ENCODE measurements at places on chromosomes 2 and 18.
A peak's percentile ranks its signal among the peaks of the same experiment; 100 is the strongest.

DNA sequence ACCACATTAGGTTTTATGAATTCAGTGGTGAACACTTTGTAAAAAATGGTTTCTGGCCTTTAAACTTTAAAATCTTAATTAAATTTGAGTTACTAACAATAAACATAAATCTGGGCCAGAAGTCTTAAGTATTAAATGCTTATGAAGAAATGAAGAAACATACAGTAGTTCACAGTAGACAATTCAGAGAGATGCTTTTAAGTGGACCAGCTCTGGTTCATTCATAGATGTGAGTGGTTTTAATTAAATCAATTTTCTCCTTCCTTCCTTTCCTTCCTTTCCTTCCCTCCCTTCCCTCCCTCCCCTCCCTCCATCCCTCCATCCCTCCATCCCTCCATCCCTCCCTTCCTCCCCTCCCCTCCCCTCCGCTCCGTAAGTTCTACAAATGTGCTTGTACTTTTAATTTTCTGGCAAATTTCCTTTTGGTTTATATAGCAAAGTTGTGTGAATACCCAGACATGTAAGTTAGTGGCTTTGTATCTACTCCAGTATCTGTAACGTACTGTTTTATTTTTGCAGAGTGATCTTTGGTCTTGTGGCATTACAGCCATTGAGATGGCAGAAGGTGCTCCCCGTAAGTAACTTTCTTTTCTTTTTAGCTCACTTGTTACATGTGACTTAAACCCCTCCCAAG lies 136.5 kb downstream of the MAP4K4 start:
- no peak for DNase-seq

- DNase-seq: no peak
Measured at GRCh38 chr2:158013891-158014290, 87.8 kb upstream of the UPP2 start.

- peak; percentile 53 for DNase-seq
Measured at GRCh38 chr2:85308896-85309555, 18.8 kb downstream of the TGOLN2 start.

DNA sequence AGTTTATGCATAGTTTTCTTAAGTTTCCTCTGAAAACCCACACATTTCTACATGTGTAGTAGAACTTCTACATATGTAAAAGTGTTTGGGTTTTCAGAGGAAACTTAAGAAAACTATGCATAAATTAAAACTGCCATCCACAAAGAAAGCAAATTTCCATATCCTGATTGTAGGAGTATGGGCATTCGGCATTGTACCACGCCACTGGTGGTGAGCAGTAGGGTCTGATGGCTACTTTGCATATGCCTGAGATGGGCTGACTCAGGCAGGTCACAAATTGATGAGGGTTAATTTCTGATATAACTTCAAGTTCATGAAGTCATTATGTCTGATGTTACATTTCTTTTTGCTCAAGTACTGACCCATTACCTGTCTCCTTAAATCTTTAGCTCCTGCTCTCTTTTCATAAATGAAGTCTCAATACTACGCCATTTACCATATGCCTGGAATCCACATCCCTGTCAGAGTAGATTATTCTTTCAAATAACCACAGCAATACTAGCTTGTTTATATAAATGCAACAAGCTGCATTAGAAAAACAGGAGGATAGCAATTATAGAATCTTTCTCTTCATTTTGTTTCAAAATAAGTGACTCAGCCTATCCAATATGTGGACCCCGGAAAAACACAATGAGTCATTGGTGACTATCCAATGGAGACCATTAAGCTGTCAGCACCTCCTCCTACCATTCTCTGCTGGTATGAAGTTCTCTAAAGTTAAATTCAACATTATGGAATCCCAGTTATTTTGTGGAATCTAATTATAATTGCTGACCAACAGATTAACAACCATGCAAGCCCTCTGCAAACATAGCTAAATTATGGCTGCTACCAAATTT lies 355.2 kb upstream of the UBE2E3 start:
- DNase-seq: no peak
